ENCODE measurements at places on chromosomes 12 and 14.

- DNase-seq: no peak
These were observed 191.8 kb downstream of the BMP4 start for GRCh38 chr14:53764846-53765245.

DNA sequence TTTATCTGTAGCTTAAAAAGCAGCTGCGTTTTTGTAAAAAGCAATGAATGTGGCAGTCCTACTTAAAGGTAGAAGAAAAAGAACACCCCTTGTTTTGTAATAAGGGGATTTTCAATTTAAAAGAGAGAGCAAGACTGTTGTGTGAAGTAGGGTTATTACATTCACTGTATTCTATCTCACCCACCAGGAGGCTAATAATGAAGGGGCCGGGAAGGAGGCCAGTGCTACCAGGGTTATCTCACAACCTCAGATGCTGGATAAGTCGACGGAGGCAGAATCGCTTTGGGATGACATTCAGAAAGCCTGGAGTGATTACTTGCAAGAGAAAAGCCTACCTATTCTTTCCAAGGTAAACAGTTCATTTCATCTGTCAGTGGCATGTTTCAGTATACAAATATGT, 97.7 kb downstream of the RMST start:
- DNase-seq: no peak

- no peak for DNase-seq
These were observed 177.2 kb upstream of the RASSF8 start for GRCh38 chr12:25781232-25781631.

DNA sequence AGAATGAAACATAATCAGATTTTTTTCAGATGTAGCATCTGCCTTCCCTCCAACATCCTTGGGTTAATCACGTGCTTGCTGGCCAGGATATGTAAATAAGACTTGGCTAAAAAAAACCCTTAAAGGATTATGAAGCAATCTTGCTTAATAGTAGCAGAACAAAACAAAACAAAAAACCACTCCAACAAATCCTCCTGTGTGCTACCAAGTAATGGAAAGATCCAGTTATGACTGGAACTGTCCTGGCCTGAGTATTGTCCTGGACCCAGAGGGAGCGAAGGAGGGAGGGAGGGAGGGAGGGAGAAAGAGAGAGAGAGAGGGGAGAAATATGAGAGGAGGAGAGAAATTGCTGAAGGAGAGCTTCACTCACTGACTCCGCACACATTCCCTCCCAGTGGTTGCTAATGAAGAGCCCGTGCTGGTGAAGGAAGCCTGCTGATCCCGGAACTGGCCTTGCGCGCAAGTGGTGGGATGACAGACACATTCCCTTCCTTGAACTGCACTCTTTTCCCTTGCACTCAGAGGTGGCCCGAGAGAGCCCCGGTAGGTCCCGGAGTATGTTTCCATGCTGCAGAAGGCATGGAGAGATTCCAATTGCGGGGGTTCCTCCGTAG, 57.2 kb downstream of the HMGA2 start:
- no peak for DNase-seq

- DNase-seq: no peak
These were observed 1.1 kb downstream of the SAV1 start for GRCh38 chr14:50666772-50667683.

DNA sequence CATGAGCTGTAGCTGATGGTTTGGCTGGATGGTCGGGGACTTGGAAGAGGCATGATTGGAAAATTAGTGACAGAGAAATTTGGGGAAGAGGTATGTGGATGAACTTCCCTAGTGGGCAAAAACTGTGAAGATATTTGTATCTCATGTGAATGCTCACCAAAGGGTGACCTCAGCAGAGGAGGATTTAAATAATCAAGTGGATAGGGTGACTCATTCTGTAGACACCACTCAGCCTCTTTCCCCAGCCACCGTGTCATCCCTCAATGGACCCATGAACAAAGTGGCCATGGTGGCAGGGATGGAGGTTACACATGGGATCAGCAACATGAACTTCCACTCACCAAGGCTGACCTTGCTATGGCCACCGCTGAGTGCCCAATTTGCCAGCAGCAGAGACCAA, 60.8 kb upstream of the KRAS start:
- DNase-seq: no peak

- peak; percentile 48 for DNase-seq
These were observed 102.2 kb downstream of the ERC1 start for GRCh38 chr12:1093166-1093751.

GRCh38 chr12:48486679-48487078, 4.4 kb downstream of the C12orf54 start:
- DNase-seq: no peak

DNA sequence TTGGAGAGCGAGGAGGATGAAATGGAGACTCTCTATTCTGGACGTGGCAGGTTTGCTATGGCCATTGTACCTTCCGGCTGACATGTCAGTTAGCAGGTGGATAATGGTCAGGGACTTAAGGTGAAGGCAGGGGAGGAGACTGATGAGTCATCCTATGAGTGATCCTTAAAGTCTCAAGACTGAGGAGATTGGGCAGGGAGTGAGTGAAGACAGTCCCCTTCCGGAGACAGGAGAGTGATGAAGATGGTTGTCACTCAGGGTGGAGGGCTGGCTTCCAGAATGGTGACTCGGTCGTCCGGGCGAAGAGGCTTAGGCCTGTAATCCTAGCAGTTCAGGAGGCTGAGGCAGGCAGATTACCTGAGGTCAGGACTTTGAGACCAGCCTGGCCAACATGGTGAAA, 49.8 kb upstream of the CCDC63 start:
- no peak for DNase-seq

- no peak for DNase-seq
These were observed 67.8 kb downstream of the PELI2 start for GRCh38 chr14:56185992-56186391.

DNA sequence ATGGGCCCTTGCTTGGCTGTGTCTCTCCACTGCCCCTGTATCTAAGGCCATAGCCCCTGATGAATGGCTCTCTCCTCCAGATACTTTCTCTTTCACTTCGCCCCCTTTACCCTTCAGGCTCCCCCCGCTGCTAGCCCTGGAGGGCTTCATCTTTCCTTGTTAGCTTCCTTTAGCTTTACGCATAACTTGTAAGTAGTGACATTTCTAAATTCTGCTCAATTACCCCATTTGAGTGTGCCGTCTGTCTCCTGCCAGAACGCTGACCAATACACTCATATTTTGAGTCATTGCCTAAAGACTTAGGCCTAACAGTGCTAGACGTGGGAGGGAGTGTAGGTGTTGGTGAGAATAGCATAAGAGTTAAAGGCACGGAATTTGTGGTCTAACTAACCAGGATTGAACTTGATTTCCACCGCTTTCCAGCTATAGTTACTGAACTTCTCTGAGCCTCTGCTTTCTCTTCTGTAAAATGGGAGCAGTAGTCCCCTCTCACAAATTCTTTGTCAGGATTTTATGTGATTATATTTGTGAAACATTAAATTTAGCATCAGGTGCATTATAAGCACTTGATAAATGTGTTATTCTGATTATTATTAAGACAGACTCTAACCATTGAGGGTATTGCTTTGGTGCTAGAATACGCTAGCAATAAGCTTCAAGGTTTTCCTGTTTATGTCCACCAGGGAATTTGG, 129.3 kb downstream of the ZFP36L1 start:
- DNase-seq: peak; percentile 75

DNA sequence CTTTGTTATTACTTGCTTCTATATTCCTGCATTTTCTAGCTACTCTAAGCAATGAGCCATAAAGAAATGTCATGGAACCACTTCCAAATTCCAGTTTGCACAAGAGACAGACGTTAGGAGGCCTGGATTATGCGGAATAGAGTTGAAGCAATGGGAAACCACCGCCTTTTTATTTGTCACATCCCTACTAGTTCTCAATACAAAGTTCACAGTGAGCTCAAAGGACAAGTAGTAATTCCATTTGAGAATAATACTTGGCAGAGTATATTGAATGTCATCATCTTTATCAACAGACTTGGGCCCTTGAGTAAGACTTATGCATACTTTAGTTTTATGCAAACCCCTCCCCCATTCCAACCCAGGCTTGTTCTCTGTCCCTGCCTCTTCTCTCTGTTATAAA, 3.7 kb upstream of the SLC15A5 start:
- DNase-seq: no peak

DNA sequence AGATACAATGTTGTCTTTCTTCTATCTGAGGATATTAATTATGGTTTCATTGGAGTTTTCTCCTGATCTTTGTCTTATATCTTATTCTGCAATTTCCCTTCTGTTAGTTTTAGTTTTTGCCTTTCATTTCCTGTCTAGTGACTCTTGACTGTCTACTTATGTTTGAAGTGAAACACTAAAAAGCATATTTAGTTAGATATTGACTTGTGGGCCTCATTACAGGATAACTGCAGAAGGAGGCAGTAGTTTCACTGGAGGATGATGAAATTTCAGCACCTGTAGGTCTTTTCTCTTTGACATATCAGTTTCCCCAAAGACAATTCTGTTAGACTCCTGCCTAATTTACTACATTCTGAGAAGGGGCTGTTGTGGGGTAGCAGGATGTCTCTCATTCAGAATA, 97.5 kb upstream of the NEDD1 start:
- no peak for DNase-seq

- no peak for DNase-seq
These were observed 30.6 kb upstream of the SLC2A3 start for GRCh38 chr12:7966563-7966962.

GRCh38 chr12:88638966-88639760, 58.9 kb upstream of the KITLG start:
- DNase-seq: no peak

GRCh38 chr12:121722511-121722910, 10.0 kb downstream of the TMEM120B start:
- no peak for DNase-seq

DNA sequence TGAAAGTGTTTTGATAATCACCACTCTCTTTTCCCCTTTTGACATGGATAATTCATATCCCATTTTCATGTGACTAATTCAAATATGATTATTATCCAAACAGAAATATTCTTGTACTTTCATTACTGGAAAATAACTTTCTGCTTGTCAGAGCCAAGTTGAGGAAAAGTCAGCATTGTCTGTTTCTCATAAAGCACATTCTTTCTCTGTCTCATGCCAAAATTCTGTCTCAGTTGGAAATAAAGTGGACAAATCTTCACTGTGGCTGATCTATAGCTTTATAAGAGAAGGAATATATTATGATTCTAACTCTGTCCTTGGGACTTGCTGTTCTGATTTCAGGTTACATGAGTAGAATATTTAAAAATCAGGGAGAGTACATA, 22.7 kb upstream of the PRICKLE1 start:
- DNase-seq: no peak

DNA sequence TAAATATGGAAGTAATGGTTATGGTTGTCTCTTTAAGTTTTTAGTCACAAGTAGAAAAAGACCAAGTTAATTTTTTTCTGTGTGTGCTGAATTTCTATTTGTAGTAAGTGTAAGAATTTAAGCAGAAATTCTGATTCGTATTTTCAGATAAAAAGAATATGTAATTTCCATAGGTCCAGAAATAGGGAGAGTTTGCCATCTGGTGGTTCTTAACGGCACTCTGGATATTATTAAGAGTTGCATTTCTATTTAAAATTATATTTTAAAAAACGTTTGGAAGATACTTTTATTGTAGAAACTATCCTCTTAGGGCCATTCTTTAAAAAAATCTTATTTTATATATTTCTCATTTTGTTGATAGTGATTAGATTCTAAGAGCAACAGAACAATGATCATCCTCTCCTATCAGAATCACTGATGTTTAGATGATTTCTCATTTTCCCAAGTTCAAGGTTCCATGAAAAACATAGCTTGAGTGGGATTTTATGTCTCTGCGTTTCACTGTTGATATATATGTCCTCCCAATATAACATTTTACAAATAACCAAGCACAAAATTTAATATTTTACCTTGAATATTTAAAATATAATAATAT, 88.3 kb downstream of the LRRK2 start:
- no peak for DNase-seq

DNA sequence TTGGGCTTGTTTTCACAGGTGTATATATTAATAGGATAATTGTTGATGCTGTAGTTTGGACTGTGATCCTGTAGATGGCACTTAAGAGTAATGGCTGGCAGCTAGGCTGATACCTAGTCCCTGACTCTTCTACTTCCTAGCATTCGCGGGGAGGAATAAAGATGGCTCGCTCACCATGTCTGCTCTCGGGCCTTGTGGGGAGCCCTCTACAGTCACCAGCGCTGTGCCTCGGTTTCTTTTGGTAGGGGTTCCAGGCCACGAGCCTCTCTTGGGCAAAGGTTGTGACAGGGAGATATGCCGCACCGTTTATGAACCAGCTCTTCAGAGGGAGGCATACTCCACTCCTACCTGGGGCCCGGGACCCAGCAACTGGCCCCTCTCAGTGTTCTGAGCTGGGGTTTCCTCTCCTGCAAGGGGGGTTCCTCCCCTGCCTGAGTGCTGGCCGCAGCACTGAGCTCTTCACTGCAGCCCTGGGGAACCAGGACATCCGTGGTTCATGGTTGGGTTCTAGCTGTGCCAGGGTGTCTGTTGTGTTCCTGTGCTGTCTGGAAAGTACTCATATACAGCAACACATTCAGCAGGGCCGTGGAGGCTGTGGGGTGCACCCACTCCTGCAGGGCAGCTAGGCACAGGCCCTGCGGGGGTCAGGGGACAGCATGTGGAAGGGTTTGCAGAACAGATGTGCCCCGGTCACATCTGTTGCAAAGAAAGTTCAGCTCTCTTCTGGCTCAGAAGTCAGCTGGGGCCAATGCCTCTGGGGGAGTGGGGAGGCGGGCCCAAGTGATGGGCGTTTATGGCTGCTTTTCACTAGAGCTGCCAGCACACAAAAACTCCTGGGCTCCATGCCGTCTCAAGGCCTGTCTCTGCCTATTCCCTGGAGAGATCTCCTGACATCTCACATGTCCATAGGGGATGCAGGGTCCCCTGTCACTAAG, 147.9 kb downstream of the PPFIA2 start:
- no peak for DNase-seq

DNA sequence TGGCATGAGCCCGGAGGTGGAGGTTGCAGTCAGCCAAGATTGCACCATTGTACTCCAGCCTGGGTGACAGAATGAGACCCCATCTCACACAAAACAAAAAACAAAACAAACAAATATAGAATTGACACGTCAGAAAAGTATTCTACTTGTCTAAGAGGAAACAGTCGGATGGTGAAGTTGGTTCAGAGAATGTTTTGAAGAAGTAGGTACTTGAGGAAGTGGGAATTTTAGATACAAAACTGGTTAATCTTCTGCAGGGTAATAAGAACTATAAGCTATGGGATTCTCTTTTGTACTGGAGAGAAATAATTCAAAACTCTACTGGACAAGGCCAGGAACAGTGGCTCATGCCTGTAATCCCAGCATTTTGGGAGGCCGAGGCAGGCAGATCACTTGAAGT, 14.6 kb upstream of the TCTN1 start:
- no peak for DNase-seq

All from GM06990 (cell line).